ENCODE measurements at places on chromosomes 2 and 18. TPM values are rescaled to one million over a fixed set of nuclear protein-coding genes. Genes with fewer than 3 reads are reported as not detected.

DNA sequence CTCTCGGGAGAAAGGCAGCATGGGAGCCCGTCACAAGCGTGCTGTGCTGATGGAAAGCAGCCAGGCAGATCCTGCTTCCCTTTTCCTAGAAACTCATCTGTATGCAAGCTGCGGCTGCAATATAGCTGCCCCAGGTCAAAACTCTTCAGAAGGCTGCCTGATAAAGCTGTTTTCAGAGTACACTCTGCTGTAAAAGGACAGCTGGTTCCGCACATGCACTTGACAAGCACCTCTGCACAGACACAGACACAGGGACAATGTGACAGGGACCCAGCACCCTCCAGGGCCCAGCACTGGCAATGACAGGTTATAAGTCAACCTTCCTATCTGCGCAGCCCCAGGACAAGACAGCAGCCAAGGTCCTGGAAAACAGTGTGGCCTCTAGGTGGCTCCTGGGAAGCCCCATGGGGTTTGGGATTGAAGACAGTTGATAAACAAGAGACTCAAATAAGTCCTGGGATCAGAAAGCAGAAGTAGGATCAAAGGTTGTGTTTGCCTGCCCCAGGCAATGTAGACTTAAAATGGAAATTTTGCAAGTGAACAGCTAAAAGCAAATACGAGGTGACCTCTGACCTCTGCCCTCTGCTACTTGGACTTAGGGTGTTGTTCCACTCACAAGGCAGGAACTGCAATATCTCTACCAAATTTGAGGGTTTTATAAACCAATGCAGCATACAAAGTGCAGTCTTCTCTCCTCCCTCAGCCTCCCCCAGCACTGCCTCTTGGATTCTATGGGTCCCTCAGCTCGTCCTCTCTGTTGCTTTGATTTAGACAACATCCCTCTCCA is 16.9 kb downstream of the SLC66A2 start:
- H3K27me3 ChIP-seq = peaks cover 13% of the 10 kb centered on the region
- H3K4me3 ChIP-seq = peak overlapping the region; percentile 37
- no peak for DNase-seq
- H3K36me3 ChIP-seq = peaks cover 46% of the 10 kb centered on the region
- H3K4me1 ChIP-seq = peaks cover 15% of the 10 kb centered on the region
- H3K27ac ChIP-seq = peak overlapping the region; percentile 78

DNA sequence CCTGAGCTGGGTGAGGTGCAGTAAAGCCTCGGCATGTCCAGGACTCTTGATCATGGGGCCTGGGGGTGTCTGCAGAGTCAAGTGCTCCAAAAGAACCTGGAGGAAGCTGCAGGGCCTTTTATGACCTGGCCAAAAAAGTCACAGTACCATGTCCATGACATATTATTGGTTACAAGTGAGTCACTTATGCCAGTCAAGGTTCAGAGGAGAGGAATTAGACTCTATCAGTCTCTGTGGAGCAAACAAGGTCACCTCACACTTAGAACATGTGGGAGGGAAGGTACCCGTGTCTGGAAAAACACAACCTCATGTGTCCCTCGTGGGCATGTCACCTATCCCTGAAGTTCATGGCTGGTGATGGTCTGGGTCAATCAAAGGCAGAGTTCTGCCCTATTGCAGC is 465.7 kb downstream of the FBXO15 start:
- H3K27ac ChIP-seq = no peak overlapping the region
- no peak overlapping the region for H3K4me3 ChIP-seq
- no peaks in the 10 kb centered on the region for H3K4me1 ChIP-seq
- no peak for DNase-seq
- no peaks in the 10 kb centered on the region for H3K36me3 ChIP-seq

Gene TMEM247
- total RNA-seq = not detected

DNA sequence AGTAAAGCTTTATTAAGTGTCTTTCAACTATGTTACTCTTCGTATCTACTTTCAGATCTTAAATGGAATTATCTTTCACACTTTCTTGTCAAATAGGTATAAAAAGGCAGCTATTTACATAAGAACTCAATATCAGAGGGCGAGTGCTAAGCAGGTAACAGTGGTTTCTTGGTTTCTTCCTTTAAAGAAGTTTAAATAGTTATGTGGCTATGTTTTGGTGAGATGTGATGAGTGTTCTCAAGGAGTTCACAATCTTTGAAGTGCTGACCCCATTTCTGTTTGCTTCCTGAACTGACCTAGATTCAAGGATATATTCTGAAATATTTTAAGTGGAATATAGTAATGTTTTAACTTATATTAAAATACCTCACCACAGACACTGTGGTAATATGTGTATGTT is 161.9 kb downstream of the DPP4 start:
- no peak for DNase-seq
- peaks cover 3% of the 10 kb centered on the region for H3K36me3 ChIP-seq
- H3K27ac ChIP-seq = no peak overlapping the region
- H3K4me1 ChIP-seq = peaks cover 5% of the 10 kb centered on the region

Gene AKAIN1
- total RNA-seq = 14.1 TPM

Gene KCNIP3
- total RNA-seq = 7.3 TPM

Gene SFTPB
- total RNA-seq = not detected

GRCh38 chr2:171882089-171882769 is 11.8 kb downstream of the SLC25A12 start:
- H3K4me1 ChIP-seq = peaks cover 5% of the 10 kb centered on the region
- H3K27ac ChIP-seq = no peak overlapping the region
- H3K27me3 ChIP-seq = no peaks in the 10 kb centered on the region
- DNase-seq = no peak

DNA sequence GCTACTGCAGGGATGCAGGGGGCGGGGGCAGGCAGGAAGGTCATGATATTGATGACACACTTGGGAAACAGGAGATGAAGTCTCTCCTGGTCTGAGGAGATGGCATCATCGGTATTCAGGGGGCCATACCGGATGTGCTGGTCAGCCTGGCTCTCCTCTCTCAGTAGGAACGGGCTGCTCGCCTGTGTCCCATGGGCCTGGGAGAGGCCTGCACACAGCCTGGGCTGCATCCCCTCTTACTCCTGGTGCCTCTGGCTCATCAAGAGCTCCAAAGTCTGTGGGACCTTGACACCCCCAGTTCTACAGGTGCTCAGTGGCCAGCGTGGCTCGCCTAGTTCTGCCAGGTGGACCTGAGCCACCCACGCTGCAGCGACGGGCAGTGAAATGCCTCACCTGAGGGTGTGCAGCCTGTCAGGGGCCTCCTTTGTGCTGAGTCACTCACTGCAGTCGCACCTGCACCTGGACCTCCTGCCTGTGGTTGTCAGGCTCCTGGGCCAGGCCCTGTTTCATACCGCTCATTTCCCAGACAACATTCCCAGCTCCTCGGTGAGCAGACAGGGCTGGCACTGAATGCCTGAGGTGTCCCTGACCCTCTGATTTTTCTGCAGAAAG is 18.6 kb upstream of the CNDP1 start:
- no peak overlapping the region for H3K4me3 ChIP-seq
- no peak for DNase-seq
- H3K4me1 ChIP-seq = no peaks in the 10 kb centered on the region
- no peak overlapping the region for H3K27ac ChIP-seq
- H3K36me3 ChIP-seq = peaks cover 7% of the 10 kb centered on the region

DNA sequence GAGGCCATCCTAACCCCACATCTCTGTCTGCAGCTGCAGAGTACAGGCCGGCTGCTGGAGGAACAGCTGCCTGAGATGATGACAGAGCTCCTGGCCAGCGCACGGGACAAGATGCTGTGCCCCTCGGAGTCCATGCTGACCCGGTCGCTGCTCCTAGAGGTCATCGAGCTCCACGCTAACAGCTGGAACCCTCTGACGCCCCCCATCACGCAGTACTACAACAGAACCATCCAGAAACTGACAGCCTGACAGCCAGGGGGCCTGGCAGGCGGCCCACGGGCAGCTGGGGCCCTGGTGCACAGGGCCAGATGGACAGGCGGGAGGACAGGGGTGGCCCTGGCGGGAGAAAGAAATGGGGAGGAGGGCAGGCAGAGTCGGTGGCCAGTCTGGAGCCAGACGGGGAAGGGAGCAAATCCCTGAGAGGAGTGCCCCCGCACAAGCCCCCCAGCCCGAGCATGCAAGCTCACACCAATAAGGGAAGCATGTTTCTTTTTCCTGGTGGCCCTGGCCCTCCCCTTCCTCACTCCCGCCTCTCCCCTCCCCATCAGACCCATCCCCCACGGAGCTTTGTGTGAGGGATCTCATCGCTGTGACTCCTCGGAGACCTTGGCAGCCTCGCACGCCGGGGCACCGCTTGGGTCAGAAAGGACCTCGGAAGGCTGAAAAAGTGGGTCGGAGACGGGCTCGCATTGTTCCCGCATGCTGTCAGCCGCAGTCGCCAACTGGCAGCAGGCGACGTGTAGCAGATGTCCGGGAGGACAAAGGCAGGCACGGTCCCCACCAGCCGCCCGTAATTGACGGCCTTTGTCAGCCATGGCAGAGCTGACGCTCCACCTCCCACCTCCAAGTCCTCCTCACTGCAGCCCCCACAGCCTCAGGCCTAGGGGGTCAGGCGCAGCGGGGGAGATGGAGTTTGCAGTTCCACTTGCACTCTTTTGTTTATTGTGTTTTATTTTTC is 91.2 kb downstream of the SMAD7 start:
- peaks cover 37% of the 10 kb centered on the region for H3K27me3 ChIP-seq
- peak overlapping the region; percentile 71 for H3K4me3 ChIP-seq
- H3K27ac ChIP-seq = peak overlapping the region; percentile 99
- H3K4me1 ChIP-seq = peaks cover 50% of the 10 kb centered on the region
- peaks cover 6% of the 10 kb centered on the region for H3K36me3 ChIP-seq

- no peak overlapping the region for H3K27ac ChIP-seq
- no peak overlapping the region for H3K4me3 ChIP-seq
- H3K4me1 ChIP-seq = no peaks in the 10 kb centered on the region
These were observed 15.4 kb downstream of the GDF7 start for GRCh38 chr2:20682167-20682920.

DNA sequence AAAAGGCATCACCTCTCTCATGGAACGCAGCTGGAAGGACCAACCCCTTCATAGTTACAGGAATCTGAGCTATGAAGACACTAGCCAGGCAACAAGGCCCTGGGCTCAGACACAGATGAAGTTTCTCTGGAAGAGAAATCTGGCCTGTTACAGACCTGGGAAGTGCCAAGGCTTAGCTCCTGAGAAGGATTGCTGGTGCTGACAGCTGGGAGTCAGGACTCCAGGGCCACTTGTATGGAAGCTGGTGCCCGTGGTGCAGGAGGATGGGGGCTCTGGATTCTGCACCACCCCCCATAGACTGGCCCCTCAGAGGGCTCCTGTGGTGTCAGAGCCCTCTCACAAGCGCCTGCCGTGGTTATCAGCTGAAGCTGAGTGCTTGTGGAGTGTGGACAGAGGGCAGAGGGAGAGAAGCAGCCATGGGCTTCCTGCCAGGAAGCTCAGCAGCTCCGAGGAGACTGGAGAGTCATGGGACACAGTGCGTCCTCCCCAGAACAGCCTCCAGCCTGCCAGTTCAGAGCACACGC is 87.3 kb upstream of the LCLAT1 start:
- peaks cover 12% of the 10 kb centered on the region for H3K27me3 ChIP-seq
- no peak overlapping the region for H3K4me3 ChIP-seq
- H3K27ac ChIP-seq = peak overlapping the region; percentile 87
- H3K36me3 ChIP-seq = no peaks in the 10 kb centered on the region

DNA sequence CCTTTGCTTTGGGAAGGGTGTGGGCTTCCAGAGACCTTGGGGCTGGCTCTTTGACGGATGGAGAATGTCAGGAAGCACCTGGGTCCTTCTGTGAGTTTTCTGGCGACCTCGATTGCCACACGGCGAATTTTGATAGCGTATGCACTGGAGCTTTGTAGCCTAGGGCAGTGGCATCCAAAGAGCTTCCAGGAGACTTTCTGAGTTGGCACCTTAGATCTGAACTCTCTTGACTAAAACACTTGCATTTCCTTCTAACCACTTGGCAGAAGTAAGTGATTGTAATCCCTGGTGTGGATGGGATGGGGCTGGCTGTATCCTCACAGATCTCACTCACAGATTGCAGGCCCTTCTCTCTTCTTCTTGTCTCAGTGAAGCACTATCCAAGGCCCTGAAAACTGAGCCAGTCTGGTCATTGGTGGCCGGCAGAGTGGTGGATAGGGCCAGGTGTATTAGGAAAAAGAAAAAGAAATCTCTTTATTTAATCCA is 7.8 kb downstream of the RNF144A start:
- peaks cover 50% of the 10 kb centered on the region for H3K4me1 ChIP-seq
- DNase-seq = no peak
- H3K27ac ChIP-seq = no peak overlapping the region
- peaks cover 2% of the 10 kb centered on the region for H3K27me3 ChIP-seq
- no peak overlapping the region for H3K4me3 ChIP-seq

Gene TUBA4A
- 27.5 TPM for total RNA-seq

Gene ADAM17
- total RNA-seq = 23.8 TPM

- no peaks in the 10 kb centered on the region for H3K27me3 ChIP-seq
- no peak overlapping the region for H3K27ac ChIP-seq
- DNase-seq = no peak
- no peaks in the 10 kb centered on the region for H3K36me3 ChIP-seq
These were observed 644.3 kb downstream of the CBLN2 start for GRCh38 chr18:71899707-71900472.

DNA sequence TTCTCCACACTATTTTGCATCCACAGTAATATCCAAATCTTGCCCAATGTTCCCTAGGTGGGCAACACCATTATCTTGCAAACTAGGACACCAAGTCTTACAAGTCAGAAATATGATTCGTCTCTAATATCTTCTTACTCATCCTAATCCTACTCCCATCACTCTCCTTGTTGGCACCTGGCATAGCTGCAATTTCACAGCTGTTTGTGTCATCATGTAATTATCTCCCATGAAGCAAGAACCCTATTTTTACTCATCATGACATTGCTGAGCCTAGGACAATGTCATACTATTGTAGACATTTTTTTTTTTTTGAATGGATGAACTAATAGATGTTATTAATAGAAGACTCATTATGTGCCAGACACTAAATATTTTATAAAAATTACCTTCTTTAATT is 91.3 kb upstream of the CCDC141 start:
- DNase-seq = no peak
- no peak overlapping the region for H3K4me3 ChIP-seq
- H3K27ac ChIP-seq = no peak overlapping the region
- H3K4me1 ChIP-seq = no peaks in the 10 kb centered on the region
- no peaks in the 10 kb centered on the region for H3K27me3 ChIP-seq

DNA sequence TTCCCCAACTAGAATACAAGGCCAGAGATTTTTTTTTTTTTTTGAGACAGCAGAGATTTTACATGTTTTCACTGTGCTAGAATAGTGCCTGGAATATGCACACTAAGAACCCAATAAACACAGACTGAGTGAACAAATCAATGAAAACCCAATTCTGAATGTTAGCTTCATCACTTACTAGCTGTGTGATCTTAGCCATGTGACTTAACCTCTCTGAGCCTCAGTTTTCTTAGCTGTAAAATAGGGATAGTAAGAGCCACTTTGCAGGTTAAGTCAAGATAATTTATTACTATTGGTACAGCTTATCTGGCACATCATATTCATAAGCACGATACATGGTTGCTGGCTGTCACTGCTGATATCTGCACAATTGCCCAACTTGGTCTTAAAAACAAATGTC is 140.6 kb downstream of the EN1 start:
- no peak overlapping the region for H3K4me3 ChIP-seq
- DNase-seq = no peak
- no peak overlapping the region for H3K27ac ChIP-seq
